Muscle of back (tissue), 13 donors: ENCODE measurements at places on chromosomes 13 and 19. TPM values are rescaled to one million over a fixed set of nuclear protein-coding genes. Genes with fewer than 3 reads are reported as not detected.

DNA sequence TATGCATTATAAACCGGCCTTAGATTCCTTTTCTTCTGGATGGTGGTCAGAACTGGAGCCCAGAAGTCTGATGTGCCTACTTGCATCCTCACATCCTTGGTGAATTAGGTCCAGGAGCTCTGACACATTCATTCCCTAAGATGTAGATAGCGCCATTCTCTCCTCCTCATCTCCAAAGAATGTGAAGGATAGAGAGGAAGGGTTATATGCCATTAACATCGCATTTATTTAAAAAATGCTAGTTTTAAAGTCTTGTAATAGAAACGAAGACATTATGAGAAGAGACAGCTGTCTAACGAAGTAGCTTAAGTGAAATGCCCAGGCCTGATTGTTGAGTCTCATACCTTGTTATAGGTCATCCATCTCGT lies 9.7 kb downstream of the MBNL2 start:
- peak; percentile 38 for DNase-seq

- peak; percentile 76 for DNase-seq
These were observed 53.6 kb downstream of the ZAR1L start for GRCh38 chr13:32261567-32261966.

DNA sequence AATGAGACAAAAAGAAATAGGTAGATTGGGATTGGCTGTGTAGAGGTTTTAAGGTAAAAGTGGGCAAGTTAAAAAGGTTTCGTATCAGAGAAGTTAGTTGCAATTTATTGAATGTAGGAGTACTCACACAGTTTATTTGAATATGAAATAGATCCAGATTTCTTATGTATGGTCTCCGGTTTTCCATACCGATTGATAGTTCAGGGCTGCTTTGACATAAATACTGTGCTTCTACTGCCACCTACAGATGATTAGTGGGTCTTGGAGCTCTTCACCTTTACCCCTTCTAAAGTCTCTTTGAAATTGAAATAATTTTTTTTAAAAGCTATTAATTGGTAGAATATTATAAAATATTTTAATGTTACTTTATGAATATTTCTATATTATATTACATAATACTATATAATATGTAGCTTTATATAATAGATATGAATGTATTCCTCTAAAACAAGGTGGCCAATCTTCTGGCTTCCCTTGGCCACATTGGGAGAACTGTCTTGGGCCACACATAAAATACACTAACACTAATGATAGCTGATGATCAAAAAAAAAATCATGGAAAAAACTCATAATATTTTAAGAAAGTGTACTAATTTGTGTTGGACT lies 7.7 kb upstream of the GPR18 start:
- peak; percentile 61 for DNase-seq

- DNase-seq, result no peak
These were observed 268.1 kb downstream of the DNAJC15 start for GRCh38 chr13:43291287-43292060.

DNA sequence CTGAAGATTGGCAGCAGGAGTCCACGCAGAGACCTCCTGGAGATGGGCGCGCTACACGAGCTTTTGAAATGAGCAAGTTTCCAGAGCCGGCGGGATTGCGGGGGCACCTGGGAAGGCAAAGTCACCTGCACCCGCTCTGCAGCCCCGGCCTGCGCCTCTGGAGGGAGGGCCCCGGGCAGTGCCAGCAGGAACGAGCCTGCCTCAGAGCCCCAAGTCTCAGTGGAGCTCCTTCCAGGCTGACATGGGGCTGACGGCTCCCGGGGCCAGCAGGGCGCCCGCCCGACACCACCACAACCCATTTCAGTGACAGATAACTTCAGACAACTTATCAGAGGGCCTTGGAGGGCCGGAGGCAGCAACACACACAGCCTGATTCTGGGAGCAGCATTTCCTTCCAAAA lies 45.0 kb downstream of the RASA3 start:
- DNase-seq, result no peak

SMIM44 gene
- not detected for polyA plus RNA-seq

- no peak for DNase-seq
These were observed 352.0 kb downstream of the TSHZ3 start for GRCh38 chr19:30997222-30997621.

DNA sequence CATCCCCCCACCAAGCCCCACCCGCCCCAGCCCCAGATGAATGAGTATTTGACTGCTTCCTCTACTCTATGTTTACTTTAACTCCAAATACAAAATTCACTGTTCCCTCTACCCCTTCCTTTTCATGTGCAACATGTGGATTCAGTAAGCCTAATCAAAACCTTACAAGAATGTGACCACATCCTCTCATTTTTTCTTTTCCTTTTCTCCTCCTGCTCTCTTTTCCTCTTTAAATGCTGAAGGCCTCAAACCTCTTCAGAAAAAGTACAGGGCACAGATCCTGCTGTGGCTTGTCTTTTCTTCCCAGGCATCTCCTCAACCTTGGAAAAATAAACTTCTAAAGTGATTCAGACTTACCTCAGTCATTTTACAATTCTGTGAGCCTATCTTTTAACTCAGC lies 119.0 kb downstream of the MYCBP2 start:
- no peak for DNase-seq

GNG8 gene
- polyA plus RNA-seq, result 0.65 TPM

DNA sequence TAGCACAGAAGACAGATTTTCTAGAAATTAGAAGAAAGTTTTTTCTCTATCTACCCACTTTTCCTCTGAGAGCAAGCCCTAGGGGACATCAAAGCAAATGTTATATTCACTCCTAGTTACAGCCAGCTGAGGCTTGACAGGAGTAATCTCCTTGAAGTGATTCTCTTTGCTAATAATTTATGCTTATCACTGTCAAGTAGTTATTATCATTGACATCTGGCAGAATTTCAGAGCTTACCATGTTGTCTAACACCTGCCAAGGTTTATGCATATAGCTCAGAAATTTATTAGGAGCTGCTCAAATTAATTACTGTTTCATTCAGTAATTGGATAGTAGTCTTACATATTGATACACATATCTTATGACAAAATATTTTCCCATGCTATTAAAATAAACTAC lies 465.9 kb upstream of the ATXN8OS start:
- no peak for DNase-seq

DNA sequence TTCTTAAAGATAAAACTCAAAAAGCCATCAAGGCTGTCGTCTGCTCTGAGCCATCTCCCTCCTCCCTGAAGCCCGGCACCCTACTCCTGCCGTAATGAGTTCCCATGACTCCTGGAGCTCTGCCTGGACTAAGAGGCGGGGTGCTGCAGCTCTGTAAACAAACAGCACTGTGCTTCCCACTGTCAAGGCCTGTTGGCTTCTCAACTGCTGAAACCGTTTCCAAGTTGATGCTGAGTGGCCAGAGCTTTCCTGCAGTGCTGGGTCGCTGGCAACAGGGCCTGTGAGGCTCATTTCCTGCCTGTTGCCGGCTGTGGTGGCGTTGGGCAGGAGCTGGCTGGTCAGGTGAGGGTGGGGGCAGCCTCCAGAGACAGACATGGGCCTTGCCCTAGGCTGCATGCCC lies 26.7 kb upstream of the ISYNA1 start:
- peak; percentile 65 for DNase-seq

DNA sequence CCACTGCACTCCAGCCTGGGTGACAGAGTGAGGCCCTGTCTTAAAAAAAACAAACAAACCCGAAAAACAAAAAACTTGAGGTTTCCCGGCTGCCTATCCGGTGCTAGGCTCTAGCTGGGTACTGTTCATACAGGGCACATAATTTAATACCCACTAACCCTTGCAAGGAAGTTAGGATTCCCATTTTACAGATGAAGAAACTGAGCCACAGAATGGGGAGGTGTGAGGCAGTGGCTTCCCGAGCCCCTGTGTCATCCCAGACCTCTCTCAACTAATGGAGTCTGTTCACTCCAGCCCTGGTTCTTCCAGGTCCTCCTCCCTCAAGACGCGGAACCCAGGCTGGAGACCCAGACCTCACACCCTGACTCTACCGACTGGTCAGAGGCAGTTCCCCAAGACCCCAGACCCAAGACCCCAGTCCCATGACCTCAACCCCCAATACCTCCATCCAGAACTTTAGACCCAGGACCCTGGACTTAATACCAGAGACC lies 576 bp downstream of the APBA3 start:
- DNase-seq, result no peak

- DNase-seq, result no peak
These were observed 11.7 kb downstream of the BCKDHA start for GRCh38 chr19:41409288-41409687.

DNA sequence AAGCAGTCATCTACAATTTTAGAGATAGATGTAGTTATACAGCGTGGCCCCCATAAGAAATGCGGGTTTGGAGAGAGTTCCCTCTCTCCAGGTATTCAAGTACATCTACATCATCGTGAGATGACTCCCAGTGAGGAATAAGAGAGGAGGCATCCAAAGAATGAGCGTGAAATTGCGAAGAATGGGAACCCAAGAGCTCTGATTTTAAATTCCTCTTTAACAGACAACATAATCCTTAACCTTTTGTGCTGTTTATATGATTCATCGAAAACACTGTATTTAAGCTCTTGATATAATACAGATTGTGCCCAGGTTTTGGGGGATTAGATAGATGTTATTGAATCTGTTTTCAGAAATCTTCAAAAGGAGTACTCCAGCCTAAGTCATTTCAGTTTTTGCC lies 161.5 kb downstream of the COG6 start:
- DNase-seq, result no peak

DNA sequence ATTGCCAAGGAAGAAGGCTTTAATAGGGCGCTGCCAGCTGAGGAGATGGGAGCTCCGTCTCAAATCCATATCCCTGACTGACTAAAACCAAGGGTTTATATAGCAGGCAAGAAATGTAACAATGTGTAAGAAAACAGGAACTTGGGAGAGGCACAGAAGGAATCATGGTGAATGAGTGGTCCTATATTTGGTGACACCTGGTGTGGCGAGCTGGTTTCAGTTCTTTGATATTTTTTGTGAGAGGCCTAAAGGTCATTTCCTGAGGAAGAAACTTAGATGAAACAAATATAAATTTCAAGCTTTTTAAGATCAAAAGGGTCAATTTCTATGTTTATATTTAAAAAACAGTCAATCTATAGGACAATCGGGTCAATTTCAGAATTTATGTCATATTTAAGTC lies 826.3 kb downstream of the SLITRK6 start:
- DNase-seq, result no peak

GRCh38 chr13:91346062-91346461 lies 1.4 kb upstream of the MIR17HG start:
- no peak for DNase-seq

DNA sequence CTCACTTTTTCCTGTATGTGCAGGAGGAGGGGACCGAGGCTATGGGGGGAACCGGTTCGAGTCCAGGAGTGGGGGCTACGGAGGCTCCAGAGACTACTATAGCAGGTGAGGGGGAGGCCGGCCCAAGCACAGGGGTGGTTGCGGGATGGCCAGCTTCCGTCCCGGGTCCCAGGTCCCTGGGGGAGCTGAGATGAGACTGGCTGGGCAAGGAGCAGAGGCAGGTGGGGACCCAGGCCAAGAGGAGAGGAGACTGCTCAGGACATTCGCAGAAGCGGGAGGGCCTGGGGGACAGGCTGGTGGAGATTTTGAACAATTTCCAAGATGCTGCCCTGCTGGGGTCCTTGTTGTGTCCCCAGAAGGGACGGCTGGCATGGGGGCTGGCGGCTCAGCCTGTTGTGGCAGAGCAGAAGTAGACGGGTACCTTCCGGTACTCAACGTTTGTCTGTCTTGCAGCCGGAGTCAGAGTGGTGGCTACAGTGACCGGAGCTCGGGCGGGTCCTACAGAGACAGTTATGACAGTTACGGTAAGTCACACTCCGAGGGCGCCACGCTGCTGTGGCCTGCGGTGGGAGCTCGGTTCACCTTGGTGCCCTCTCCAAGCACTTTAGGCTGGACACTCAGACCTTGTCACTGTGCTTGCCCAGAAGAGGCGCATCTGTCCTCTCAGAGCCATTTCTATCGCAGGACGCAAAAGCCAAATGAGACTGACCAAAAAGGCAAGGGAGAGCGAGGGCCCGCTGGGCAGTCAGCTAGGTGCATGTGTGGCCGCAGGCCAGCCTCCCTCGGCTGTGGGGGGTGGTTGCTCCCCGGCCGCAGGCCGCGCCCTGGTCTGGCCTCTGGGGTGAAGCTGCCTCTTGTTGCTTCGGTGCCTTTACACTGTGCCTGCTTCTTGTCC lies 2.6 kb downstream of the CIRBP start:
- no peak for DNase-seq

DNA sequence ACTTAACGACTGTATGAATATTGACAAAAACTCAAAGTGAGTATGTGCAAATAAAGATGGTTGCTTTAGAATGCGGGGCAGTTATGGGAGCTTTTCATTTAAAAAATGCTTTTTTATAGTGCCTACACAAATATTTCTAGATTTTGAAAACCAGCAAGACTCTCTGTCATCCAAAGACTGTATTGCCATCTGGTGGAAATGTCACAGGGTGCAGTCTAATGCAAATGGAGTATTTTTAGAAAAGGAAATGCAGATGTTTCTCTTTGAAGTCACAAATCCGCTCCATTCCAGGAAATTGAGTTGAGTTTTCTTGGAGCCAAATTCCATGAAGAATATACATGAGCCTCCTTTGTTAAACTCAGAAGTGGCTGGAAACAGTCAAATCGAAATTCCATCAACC lies 2.3 kb upstream of the C1QTNF9B start:
- DNase-seq, result peak; percentile 51

DNA sequence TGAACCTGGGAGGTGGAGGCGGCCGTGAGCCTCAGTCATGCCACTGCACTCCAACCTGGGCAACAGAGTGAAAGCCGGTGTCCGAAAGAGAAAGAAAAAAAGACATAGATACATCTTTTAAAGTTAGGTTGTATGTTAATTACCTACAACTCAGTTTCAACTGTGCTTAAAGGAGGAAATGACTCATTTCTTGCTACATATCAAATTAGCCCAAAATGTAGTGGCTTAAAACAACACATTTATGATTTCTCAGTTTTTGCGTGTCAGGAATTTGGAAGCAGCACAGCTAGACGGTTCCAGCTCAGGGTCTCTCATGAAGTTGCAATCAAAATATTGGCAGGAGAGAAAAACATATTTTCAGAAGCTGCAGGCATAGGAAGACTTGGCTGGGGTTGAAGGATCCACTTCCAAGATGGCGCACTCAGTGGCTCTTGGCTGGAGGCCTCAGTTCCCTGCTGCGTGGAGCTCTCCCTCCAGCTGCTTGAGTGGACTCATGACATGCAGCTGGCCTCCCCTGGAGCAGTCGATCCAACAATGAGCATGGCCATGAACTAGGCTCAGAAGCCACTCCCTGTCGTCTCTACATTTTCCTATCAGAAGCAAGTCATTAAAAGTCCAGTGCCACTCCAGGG lies 7.1 kb downstream of the LDLR start:
- peak; percentile 79 for DNase-seq

GRCh38 chr13:24716011-24716410 lies 35.8 kb downstream of the ATP12A start:
- no peak for DNase-seq

VWA8 gene
- polyA plus RNA-seq, result 9.2 TPM

ZNF471 gene
- 9.3 TPM for polyA plus RNA-seq

- DNase-seq, result no peak
These were observed 43.6 kb downstream of the GPR12 start for GRCh38 chr13:26716984-26717383.

- no peak for DNase-seq
These were observed 74.2 kb downstream of the TUBGCP3 start for GRCh38 chr13:112513761-112514160.
